ENCODE measurements at places on chromosomes 16 and 17. TPM values are rescaled to one million over a fixed set of nuclear protein-coding genes. Genes with fewer than 3 reads are reported as not detected.
A peak's percentile ranks its signal among the peaks of the same experiment; 100 is the strongest.

DNA sequence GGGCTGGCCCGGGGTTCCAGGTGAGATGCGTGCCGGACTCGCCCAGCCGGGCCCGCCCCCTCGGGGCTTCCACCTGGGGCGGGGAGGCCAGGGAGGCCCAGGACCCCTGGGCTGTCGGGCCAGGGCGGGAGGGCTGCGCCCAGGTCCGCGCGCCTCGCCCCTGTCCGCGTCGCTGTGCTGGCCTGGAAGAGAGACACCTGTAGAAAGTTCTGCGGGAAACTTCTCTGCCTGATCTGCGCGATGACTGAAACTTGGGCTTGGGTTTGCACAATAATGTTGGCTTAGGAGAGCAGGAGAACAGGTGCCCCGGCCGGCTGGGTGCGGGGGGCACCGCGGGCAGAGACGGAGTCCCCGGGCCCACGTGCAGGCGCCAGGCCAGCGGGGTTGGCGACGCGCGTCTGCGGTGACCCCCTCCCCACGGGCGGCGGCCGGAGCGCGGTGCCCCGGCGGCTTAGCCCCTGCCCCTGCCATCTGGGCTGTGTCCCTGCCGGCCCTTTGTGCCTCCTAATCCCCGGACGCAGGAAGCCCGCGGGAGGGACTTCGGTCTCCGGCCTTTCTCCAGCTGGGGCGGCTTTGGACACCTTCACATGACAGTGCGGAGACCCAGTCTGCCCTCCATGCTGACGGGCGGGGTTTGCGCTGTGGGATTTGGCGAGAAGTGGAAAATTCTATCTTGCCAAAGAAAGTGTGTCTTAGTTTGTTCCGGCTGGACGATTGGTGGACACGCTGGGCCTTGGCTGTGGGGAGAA, 483 bp downstream of the LLGL2 start:
- H3K4me3 ChIP-seq = peak overlapping the region; percentile 69
- H3K4me1 ChIP-seq = peaks cover 10% of the 10 kb centered on the region
- peaks cover 2% of the 10 kb centered on the region for H3K27me3 ChIP-seq

DNA sequence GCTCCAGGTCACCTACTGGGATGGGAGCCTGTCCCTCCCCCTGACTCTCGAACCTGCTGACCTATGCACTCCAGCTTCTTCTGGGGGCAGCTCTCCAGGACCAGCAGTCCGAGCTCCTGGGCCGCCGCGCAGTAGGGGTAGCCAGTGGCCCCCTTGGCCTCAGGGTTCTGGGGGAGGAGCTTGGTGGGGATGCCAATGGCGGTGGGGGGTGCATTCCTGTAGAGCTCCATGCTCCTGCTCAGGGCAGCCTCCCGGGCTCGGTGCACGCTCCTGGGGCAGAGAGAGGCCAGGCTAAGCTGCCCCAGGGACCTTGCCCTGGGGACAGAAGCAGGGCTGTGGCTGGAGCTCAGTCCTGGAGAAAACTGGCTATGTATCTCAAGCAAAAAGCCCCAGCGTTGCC, 7.7 kb upstream of the SPATA2L start:
- H3K27ac ChIP-seq = no peak overlapping the region
- DNase-seq = no peak
- H3K27me3 ChIP-seq = no peaks in the 10 kb centered on the region
- no peak overlapping the region for H3K4me3 ChIP-seq
- H3K36me3 ChIP-seq = peaks cover 8% of the 10 kb centered on the region
- H3K4me1 ChIP-seq = peaks cover 5% of the 10 kb centered on the region

DNA sequence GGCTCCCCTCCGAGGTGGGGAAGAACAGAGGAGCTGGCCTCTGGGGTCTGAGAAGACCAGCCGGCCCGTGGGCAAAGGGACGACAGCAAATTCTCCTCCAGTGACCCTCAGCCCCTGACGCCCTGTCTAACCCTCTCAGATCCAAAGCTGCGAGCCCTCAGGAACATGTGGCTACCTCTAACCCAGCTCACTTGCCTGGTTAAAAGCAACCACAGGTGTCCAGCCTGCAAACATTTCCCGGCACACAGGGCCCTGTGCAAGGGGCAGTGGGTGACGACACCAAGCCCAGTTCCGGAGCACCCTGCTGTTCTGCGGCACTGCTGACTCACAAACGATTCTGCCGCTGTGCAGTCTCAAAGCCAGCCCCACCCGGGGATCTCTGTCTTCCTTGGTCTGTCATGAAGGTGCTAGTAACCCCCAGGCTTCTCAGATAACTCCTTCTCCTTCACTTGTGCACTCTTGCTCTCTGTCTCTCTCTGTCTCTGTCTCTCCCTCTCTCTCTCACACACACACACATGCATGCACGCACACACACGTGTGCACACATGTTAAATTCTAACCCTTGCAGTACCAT, 23.0 kb downstream of the WNT3 start:
- H3K4me3 ChIP-seq = no peak overlapping the region
- no peaks in the 10 kb centered on the region for H3K36me3 ChIP-seq
- no peaks in the 10 kb centered on the region for H3K4me1 ChIP-seq
- H3K27me3 ChIP-seq = peaks cover 19% of the 10 kb centered on the region
- H3K27ac ChIP-seq = no peak overlapping the region

DNA sequence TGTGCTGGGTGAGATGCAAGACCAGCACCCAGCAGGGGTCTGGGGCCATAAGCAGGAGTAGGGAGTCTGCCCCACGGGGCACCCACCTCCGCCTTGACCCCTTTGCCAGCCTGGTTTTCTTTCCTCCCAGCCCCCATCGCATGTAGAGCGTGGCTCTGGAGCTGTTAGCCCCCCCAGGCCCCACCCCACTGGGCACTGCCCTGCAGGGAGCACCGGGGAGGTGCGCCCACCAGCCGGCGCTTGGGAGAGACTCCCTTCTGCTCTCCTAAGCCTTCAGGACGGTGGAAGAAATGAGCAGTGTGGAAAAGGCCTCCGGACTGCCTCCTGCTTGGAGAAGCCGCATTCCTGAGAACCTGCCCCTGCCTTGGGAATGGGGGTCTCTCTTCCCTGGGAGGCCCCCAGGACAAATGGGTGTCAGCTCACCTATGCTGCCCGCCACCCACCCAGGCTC, 186.2 kb downstream of the IRF8 start:
- H3K4me3 ChIP-seq = no peak overlapping the region
- H3K27ac ChIP-seq = no peak overlapping the region
- H3K36me3 ChIP-seq = no peaks in the 10 kb centered on the region
- no peaks in the 10 kb centered on the region for H3K27me3 ChIP-seq

DNA sequence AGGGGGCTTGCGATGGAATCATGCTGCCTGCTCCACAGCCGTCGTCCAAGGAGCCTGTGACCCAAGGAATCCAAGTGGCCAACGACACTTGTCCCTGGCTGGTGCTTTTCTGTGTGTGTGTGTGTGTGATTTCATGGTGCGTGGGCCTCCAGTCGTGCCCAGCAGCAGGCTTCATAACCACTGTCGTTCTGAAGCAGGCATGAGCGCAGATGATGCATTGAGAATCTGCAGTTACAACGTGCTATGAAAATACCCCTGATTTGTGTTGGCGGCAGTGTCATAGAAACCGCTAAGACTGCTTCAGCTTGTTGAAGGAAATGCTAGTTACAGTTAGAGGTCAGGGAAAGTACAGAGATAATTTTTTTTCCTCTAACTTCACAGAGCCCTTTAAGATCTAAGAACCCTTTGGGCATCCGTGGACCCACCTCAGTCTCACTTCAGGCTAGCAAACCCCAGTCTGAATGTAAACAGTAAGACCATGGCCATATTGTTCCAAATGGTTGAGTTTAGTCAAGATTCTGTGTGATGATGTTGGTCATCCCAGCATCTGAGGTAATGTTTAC, 15.6 kb downstream of the C16orf90 start:
- DNase-seq = peak; percentile 55
- no peaks in the 10 kb centered on the region for H3K27me3 ChIP-seq
- H3K27ac ChIP-seq = peak overlapping the region; percentile 82
- H3K4me1 ChIP-seq = peaks cover 17% of the 10 kb centered on the region

DNA sequence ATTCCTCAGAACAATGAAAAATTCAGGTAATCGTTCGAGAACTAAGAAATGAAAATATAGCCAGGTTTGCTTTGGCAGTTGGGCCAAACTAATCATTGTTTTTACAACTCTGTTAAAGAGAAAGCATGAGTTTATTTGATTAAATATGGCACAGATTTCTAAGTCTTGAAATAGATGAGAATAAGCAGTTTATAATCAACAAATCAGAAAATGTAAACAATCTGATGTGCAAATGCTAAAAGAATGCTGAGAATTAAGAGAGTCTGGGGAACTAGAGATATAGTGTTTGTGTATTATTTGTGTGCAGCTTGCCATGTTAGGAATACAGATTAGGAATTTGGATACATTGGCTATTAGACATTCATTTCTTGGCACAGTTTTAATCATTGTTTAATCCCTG, 212.5 kb downstream of the TANC2 start:
- no peaks in the 10 kb centered on the region for H3K36me3 ChIP-seq
- H3K27me3 ChIP-seq = no peaks in the 10 kb centered on the region
- no peaks in the 10 kb centered on the region for H3K4me1 ChIP-seq
- no peak overlapping the region for H3K27ac ChIP-seq

DNA sequence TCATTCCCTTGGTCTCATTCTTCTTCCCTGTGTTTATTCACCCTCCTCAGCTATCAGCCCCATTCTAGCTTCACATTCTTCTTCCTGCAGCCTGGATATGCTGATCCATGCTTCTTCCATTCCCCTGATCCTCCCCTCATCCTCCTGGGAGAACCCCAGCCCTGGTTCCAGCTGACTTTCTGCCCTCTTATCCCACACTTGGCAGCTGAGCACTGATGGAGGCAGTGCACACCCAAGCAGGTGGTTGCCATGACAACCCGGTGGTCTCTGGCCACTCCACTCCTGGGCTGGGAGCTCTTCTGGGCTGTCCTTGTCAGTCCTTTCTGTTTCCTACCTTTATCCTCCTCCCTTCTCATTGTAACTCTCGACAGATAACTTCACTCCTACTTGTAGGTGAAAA, 16.7 kb upstream of the TUBG2 start:
- peaks cover 11% of the 10 kb centered on the region for H3K27me3 ChIP-seq
- H3K4me1 ChIP-seq = no peaks in the 10 kb centered on the region
- no peak overlapping the region for H3K4me3 ChIP-seq
- no peak overlapping the region for H3K27ac ChIP-seq
- H3K36me3 ChIP-seq = no peaks in the 10 kb centered on the region

DNA sequence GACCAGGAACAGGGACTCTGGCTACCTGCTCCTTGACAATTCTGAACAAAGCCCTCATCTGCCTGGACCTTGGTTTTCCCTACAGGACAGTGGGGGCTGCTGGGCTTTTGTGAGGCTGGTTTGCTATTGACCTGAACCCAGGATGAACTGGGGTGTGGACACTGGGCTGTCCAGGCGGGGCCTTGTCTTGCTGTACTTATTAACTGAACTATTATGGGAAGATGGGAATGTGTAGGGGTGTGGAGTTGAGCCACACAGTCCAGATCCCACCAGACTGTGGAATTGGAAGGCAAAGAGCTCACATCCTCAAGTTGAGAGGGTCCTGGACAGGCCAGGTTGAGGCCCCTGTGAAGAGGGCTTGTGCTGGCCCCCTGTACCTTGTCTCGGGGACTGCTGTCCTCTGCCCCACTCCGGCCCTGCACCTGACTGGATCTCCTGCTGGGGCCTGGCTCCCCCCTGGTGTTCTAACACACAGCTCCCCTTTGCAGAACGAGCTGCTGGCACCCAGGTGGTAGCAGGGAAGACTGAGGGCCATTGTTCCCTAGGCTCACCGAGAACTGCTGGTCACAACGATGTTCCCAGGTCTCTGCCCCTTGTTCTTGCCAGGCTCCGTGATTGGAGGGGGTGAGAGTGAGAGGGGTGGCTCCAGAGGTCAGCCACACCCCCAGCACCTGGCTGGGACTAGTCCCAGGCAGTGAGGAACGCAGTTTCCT, 51.8 kb upstream of the CDC42EP4 start:
- no peak for DNase-seq
- H3K4me3 ChIP-seq = no peak overlapping the region
- H3K27ac ChIP-seq = no peak overlapping the region
- no peaks in the 10 kb centered on the region for H3K4me1 ChIP-seq
- H3K36me3 ChIP-seq = no peaks in the 10 kb centered on the region
- H3K27me3 ChIP-seq = no peaks in the 10 kb centered on the region

DNA sequence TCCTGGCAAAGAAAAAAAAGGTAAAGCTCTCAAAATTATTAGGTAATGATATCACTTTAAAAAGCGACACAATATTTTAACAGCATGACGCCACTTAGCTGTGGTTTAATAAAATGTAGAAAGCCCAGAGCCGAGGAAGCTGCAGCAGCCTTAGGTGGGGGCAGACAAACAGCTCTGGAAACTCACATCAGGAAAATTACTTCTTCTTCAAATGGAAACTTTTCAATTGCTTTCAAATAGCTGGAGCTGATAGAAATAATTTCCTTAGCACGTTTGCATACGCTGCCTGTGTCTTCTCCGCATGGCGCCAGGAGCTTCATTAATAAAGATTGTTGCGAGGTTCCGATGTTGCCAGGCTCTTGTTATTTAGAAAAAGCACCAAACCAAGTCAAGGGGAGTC, 835.3 kb upstream of the EEF2KMT start:
- H3K27me3 ChIP-seq = no peaks in the 10 kb centered on the region
- DNase-seq = no peak
- no peak overlapping the region for H3K4me3 ChIP-seq
- no peaks in the 10 kb centered on the region for H3K36me3 ChIP-seq
- no peak overlapping the region for H3K27ac ChIP-seq

DNA sequence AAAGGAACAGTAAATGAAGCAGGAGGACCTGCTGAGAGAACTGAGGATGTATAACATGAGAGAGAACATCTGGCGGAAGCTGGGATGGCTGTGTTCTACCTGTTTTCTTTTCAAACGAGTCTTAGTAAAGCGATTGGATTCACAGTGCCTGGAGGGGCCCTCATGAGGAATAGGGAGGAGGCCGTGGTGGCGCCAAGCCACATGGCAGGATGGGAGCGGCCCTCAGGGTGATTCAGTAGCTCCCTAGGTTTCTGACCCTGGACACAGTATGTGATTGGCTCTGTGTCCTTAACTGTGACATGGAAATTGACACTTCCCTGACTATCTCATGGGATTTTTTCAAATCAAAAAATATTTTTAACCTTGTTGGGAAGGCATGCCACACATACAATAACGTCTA, 32.1 kb downstream of the USP43 start:
- DNase-seq = no peak
- H3K27ac ChIP-seq = no peak overlapping the region
- H3K36me3 ChIP-seq = peaks cover 5% of the 10 kb centered on the region
- H3K4me3 ChIP-seq = no peak overlapping the region

GRCh38 chr17:27256225-27257030, 37.5 kb upstream of the WSB1 start:
- H3K36me3 ChIP-seq = no peaks in the 10 kb centered on the region
- no peaks in the 10 kb centered on the region for H3K27me3 ChIP-seq
- H3K4me1 ChIP-seq = no peaks in the 10 kb centered on the region

The VMO1 gene
- not detected for total RNA-seq

The AGRP gene
- not detected for total RNA-seq

The TMEM114 gene
- not detected for total RNA-seq

The SEPTIN1 gene
- total RNA-seq = 163 TPM

Data from activated CD8-positive, alpha-beta T cell treated with anti-CD3 and anti-CD28 coated beads for 36 hours (primary cell).